ENCODE measurements at places on chromosomes 3 and 15. TPM values are rescaled to one million over a fixed set of nuclear protein-coding genes. Genes with fewer than 3 reads are reported as not detected.

The WNT5A gene
- total RNA-seq, result 55.8 TPM

GRCh38 chr3:53775018-53775417, 71.2 kb downstream of the CHDH start:
- no peak for DNase-seq

- no peak for DNase-seq
Measured at GRCh38 chr15:48355377-48355776, 24.1 kb downstream of the DUT start.

DNA sequence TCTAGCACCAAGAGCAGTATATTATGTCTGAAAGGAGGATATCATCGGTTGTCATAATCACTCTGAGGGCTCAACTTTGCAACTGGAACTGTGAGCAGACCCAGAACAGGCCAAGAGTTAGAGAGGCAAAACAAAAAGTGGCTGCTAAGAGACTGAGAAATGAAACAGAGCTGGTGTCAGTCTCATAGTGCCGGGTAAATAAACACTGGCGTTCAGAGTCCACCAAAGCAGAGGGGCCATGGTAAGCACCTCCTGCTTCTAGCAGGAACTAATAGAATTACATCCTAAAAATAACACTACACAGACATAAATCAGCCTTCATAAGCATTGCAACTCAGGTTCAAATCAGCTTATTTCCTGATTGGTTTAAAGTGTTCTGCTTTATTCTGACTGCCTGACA, 10.3 kb upstream of the IL12A start:
- DNase-seq, result no peak
